ENCODE measurements at places on chromosomes 4 and X.

- DNase-seq: no peak
These were observed 302.3 kb downstream of the DCHS2 start for GRCh38 chr4:154189346-154189745.

DNA sequence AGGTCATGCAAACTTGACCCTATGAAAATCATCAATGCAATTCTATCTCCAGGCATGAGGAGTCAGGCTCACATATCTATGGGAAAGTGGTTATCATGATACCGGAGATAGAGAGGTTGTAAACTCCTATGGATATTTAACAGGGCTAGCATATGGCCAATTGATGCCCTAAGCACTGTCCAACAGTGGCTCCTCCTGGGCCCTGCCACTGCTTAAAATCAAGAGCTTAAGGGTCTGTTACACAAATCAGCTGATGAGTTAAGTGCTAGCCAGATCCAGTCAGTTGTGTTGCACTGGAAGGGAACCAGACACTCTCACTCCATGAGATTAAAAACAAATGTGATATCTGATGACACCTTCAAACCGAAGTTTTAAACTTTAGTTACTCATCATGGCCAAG lies 337.6 kb downstream of the STIM2 start:
- DNase-seq: no peak

DNA sequence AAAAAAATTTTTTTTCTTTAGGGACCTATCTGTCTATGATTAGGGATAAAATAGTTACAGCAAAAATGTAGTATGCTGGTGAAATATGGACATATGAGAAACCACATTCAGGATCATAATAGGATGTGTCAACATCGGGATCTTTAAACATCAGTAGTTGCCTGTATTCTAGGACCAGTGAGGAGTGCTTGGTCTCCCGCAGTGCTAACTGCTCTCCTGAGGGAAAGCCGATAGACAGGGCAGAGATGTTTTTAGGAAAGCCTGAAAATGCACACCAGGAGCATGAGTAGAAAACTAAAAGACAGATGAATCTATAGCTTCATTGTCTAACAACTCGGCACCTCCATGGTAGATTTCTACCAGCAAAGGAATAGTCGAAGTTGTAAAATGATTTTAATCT lies 178.1 kb upstream of the SMIM31 start:
- DNase-seq: no peak

DNA sequence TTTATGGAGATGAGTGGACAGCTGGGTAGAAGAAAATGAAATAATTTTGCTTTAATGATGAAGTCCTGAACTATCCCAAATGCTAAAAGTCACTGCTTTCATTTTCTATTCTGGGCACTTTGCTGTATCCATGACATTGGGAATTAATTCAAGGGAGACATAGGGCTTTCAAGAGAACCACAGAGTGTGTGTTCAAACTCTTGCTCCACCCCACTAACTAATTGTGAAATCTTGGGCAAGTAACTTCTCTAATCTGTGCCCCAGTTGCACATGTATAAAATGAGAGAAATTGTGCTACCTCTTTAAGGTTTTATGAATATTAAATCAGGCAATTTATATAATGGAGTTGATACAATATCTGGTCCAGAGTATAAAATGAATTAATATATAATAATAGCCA lies 1422.0 kb downstream of the ADGRL3 start:
- no peak for DNase-seq

- DNase-seq: no peak
These were observed 249.7 kb downstream of the C4orf33 start for GRCh38 chr4:129345609-129346008.

GRCh38 chrX:17602245-17602644 lies 135.0 kb upstream of the SCML1 start:
- no peak for DNase-seq

GRCh38 chrX:123876177-123876576 lies 16.3 kb downstream of the XIAP start:
- no peak for DNase-seq

DNA sequence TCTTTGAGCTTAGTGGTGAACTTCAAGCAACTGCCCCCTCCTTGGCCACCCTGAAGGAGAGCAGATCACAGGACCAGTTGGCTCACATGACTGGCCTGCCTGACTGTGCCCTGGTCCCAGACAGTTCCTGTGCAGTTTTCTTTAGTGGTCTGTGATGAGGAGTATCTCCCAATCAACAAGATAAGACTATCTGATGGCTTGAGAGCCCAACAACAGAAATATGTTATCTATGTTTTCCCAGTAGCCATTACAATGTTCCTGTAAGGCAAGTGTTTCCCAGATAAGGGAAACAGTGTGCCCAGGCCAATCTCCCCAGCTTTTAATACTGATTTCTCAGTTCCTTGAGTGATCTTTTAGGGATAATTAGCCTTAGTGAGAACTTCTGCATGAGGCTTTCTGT lies 14.2 kb upstream of the TIMM8A start:
- DNase-seq: no peak

DNA sequence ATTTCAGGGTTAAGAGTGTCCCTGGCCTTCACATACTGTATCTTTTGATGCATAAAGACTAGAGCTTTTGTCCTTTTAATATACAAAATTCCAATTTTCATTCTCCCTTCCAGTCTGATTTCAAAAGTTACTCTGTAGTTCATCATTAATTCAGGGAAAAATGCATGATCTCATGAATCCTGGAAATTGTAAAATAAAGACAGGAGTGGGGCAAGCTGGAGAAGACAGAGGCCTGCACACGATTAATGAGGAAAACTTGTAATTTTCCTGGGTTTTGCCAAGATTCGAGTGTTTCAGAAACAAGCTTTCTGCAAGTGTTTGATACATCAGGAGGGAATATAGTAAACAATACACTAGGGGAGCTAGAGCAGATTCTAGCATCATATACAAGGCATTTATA lies 947.9 kb downstream of the FAT4 start:
- DNase-seq: no peak

- DNase-seq: no peak
These were observed 224.9 kb downstream of the FAT4 start for GRCh38 chr4:125539691-125540090.

- DNase-seq: no peak
These were observed 21.1 kb downstream of the KLHL5 start for GRCh38 chr4:39083164-39083563.

DNA sequence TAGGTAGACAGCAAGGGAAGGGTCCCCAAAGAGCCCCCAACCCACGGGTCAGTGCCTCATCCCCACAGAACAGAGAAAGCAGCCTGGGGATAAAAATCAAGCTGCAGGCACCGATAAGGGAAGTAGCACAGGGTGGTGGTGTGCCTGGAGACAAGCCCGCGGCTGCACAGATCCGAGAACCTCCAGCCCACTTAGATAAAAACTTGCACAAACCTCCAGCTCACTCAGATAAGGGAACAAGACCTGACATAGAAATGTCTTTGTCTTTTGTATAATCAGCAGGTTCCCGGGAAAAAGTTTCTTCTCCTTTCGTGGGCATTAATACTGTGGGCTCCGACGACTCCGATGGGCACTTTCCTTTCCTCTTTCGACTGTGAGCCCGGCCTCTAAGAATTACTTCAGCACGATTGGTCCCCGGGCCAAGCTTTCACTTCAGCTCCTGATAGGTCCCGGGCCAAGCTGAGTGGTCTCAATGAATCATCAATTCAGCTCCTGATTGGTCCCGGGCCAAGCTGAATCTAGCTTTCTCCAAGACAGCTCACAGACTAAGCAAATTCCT lies 32.4 kb downstream of the PRDX4 start:
- DNase-seq: no peak

DNA sequence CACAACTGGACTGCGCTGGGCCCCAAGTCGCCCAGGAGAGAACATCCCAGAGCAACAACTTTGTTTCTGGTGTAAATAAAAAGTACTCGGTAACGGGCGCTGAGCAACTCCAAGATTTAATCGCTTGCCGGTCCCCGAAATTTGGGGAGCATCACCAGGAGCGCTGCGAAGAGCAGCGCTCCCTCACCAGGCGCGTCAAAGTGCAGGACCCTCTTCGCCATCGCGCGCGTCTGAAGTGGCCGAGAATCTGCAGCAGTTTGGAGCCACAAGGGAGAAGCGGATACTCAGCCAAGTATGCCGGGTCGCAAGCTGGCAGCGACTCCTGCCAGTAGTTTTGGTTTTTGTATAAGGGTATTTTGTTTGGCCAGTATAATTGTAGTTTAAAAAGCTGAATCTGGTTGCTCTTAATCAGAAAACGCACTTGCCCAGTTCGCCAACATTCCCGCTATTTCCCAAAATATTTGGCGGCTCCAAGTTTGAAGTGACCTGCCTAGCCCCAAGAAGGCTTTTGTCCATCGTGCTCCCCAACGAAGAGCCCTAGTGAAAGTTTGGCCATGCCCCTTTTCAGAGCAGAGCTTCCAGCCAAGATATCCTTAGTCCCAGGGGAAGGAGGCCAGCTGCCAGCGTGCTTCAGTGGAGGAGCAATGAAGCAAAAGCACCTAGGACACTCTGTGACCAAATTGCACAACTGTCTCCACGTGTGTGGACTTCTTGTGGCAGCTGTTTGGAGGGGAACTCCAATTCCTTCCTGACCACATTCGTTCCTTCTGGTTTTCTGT lies 557 bp upstream of the KDR start:
- no peak for DNase-seq

GRCh38 chrX:47683184-47683828 lies 24.3 kb upstream of the UXT start:
- no peak for DNase-seq

- DNase-seq: no peak
These were observed 732 bp upstream of the ADRA2C start for GRCh38 chr4:3765271-3766035.

DNA sequence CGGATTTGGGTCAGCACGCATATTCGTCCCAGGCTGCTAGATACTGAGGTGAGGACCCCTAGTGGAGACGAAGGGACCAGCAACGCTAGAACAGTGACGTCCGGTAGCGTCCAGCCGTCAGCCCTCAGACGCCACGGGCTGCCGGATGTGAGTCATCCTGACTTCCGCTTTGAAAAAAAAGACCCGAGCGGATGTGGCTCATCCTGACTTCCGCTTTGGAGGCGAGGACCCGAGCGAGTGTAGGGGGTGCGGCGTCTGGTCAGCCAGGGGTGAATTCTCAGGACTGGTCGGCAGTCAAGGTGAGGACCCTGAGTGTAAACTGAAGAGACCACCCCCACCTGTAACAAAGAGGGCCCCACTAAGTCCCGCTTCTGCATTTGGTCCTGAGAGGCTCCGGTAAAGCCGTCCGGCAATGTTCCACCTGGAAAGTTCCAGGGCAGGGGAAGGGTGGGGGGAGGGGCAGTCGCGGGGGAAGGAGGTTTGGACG lies at the start of gene MAGEB2:
Gene MAGEB2, plus strand, starts transcription at position 207 of the 487 bp plus-strand sequence. CDS start 3,018 bp downstream, outside the sequence.
- DNase-seq: no peak

- DNase-seq: no peak
These were observed 207.2 kb downstream of the NLGN4X start for GRCh38 chrX:6021316-6022091.

DNA sequence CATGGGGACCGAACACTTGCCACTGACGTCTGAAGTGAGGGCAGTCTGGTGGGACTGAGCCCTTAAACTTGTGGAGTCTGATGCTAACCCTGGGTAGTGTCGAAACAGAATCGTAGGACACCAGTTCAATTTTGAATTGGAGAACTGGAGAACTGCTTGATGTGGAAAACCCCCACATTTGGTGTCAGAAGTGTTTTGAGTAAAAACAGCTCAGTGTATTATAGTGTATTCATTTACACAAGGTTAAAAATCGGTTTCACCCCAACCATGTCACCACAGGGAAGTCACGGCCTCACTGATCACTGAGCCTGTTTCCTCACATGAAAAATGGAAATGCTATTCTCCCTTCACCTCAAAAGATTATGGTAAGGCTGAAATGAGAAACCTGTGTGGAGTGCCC lies 21.9 kb downstream of the PIN4 start:
- DNase-seq: no peak
